ENCODE measurements at places on chromosomes 13 and 19.

DNA sequence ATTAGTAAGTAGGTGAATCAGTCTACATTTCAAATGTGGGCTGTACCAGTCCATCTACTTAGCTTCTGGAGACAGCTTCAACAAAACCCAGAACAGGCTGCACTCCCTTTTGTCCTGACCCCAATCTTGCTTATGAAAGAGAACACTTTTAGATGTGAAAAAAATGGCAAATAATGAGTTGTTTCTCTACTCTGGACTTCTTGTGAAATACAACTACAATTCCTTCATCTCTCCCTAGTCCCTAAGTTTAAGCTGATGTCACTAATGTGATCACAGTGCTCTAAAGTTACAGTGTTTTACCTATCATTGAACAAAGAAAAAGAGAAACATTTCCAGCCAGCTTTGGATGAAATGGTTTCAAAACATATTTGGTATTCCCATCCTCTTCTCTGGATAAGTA is 183.9 kb downstream of the LHFPL6 start:
- no peak for DNase-seq

DNA sequence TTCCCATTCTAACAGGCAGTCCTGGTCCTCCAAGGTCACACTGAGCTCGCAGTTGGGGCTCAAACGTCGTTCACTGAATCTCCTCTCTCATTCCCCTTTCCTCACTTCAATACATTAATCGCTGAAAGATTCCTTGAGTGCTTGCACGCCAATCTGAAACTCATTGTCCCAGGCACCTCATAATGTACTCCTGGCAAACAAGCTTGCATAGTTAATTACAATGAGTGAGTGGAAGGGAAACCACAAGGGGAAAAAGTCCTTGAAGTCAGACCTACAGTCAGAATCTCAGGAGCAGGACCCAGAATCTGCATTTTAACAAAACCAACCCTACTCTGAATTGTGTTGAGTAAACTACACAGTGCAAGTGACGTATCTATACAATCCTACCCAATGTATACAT is 86.9 kb downstream of the CRYL1 start:
- DNase-seq, result no peak

- no peak for DNase-seq
These were observed 1244.6 kb upstream of the SLC10A2 start for GRCh38 chr13:104310861-104311260.

DNA sequence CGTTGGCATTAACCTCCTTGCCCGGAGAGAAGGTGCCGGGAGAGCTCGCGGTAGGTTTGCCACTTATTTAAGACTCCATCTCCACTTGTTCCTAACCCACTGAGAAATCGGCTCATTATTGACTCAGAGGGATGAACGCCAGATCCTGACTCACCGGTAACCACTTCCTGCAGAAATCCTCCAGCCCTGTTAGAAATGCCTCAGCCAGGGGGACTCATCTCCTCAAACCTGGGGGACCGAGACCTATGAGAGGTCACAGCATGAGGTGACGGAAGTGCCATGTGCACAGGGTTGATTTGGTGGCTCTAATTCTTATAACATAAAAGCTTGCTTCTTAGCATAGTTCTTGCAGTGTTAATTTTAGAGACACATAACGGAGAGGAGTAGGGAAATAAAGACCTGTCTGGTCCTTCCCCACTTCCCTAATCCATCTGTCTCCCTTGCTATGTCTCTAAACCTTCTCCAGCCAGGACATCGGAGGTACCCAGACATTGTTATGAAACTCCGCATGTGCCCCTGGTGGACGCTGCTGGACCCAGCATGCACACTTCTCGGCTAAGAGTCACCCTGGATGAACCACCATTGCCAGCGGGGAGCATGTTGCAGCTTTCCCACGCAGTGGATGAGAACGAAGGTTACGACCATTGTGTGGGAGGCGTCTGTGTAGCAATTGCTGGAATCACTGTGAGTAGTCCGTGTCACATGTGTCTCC is 158.9 kb downstream of the EFNB2 start:
- DNase-seq, result no peak

DNA sequence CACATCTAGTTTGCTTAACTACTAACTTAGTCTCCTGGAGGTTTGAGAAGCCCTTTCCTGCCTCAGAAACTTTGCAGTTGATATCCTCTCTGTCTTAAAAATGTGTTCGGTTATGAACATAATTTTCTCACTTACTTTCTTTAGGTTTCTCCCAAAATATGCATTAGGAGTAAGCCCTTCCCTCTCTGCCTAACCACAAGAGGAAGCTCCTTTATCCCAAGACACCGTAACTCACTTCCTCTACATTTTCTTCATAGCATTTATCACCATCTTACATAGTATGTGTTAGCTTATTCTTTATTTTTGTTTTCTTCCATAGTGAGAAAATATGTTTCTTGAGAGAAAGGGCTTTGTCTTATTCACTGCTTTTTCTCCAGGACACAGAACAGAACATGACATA is 952.5 kb upstream of the ATXN8OS start:
- DNase-seq, result no peak

DNA sequence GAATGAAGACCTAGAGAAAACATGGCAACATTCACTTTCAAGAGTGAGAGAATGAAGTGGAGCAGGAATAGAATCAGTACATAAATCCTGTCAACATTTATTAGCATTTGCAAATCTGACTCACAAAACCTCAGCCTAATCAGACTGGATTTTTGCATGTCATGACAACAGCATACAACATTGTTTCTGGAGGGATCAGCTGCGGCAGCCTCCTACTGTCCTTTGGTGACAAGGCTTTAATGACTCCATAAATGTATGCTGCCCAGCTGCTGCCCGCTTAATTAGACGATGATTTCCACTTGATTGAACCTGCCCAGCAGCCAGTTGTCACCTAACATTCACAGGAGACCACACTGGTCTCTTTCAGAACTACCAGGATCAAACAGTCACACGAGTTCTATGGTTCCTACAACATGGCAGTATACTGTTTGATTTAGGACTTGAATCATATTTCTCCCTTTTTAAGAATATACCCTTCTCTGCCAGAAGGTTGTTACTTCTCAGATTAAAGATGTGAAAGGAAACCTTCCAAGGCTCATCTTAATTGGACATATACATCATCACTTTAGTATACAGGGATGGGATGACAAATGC is 9.3 kb downstream of the EBPL start:
- no peak for DNase-seq

DNA sequence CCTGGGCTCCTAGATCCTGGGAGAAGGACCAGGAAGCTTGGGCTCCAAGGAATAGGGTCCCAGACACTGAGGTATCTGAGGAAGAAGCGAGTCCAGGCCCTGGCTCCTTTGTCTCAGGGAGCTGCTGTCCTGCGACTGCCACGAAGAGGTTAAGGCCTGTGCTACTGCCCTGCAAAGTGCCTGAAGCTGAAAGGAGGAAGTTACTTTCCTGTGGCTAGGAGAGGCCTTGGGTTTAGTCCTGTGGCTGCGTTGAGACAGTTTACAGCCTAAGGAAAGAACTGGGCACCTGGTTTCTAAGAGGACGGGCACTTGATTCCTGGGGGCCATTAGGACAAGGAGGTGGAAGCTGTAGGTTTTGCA is 2.8 kb downstream of the MYADM start:
- DNase-seq, result no peak

- DNase-seq, result no peak
These were observed 81.2 kb upstream of the STK24 start for GRCh38 chr13:98658131-98658530.

DNA sequence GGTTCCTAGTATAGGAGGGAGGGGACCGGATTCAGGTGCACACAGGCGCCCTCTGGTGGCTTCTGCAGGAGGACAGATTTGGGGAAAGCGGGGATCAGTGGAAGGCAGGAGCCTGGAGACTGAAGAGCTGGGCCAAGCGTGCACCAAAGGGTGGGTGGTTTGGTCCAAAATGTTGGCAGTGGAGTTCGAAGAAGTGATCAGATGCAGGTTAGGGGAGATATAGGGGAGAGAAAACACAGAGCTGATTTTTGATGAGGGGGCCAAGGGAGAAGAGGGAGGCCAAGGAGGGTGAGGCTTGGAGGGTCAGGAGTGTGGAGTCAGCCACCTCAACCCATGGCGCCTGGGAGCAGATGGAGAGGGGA is 6.8 kb upstream of the CARM1 start:
- peak; percentile 54 for DNase-seq

DNA sequence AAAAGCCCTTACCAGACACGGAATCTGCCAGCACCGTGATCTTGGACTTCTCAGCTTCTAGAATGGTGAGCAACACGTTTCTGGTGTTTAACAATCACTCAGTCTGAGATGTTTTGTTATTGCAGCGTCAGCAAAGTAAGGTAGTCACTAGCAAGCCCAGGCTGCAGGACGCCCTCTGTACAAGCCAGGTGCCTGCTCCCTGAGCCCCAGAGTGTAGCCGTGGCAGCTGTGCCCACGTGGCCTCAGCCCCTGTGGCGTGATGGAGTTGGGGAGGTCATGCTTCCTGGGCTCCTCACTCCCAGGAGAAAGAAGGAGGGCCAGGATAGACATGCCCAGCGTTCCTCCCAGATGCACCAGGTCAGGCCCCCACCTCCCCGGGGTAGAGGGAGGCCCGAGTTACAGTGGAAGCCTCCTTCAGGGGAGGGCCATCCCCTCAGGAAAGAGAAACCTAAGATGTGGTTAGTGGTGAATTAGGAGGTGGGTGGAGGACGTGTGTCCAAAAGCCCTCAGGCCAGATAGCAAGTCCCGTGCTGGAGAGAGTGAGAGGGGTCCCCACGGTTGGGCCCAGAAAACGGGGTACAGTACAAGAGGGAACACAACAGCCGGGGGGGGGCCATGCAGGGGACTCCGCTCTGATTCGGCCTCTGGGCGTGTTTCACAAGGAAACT is 169.6 kb upstream of the SOX1 start:
- DNase-seq, result no peak

All from stimulated activated CD8-positive, alpha-beta memory T cell treated with anti-CD3 and anti-CD28 coated beads, Interleukin-7, amount 100 ng/mL, for 1 hour (primary cell).